HuH-7.5 (cell line): ENCODE measurements at places on chromosomes 16 and 17.

DNA sequence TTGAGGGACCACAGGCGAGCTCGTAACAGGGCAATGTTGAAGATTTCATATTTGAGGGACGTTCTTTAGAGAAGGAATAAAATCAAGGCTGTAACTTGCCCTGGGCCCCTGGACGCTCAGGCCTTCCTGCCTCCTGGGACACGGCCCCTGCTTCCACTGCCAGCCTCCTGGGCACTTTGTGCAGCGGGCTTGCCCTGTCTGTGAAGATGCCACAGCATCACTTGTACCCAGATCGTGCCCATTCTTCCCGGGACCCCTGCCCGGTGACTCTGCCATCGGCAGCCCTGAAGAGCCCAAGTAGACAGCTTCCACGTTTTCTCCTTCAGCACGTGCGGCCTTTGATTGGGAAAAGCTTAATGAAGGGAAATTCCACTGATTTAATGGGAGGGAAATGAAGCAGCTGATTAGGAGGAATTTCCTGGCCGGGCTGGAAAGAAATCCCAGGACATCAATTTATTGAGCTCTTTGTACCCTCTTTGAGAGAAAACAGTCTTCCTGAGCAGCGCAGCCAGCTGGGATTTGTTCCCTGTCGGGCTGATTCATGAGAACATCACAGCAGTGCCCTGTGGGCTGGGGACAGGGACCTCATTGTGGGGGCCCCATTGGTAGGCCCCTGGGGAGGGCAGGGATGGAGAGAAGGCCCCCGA, 71.5 kb downstream of the CRISPLD2 start:
- no peak for DNase-seq

DNA sequence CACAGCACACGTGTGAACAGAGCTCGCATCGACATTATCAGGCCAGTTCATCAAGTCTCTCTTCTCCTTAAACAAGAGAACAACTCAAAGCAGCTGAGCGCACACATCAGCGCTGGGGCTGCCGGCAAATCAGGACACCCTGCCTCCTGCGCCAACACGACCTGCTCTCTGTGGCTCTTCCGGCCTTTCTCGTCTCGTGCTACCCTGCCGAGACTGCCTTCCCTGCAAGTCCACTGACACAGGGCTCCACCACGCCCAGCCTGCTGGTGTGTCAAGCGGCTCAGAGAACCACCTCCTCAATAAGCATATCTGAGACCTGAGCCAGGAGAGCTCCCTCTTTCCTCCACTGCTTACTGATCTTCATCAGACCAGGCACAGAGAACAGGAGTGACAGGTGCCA, 96.9 kb downstream of the ZNF778 start:
- DNase-seq: no peak

DNA sequence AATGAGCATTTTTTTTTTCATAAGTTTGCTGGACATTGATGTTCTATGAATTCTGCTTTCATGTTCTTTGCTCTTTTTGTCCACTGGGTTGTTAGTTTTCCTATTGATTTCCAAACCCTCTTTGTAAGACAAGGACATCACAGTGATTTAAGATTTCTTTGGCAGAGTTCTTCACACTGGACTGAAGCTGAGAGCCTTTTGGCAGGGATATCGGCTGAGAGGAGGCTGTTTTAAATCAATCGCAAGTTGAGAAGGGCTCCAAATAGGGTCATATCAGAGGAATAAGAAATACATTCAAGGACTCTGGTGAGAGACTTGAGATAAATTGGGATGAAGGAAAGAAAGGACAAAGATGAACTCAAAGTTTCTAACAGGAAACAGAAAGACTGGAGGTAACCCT, 165.8 kb upstream of the AXIN2 start:
- no peak for DNase-seq

DNA sequence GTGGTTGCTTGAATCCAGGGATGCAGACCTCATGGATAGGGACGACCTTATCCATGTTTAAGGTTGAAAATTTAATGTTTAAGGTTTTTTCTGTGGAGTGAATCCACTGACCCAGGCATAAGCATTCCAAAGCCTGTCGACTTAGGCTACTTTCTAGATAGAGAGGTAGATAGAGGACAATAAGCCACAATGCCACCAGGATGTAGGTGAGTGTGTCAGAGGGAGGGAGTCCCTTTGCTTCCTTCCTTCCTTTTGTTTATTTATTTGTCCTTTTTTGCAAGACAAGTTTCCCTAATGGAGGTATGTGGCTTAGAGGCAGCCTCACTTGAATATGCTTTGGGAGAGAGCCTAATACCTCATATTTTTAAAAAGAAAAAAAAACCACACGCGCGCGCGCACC, 834.2 kb upstream of the SOX9 start:
- DNase-seq: no peak

DNA sequence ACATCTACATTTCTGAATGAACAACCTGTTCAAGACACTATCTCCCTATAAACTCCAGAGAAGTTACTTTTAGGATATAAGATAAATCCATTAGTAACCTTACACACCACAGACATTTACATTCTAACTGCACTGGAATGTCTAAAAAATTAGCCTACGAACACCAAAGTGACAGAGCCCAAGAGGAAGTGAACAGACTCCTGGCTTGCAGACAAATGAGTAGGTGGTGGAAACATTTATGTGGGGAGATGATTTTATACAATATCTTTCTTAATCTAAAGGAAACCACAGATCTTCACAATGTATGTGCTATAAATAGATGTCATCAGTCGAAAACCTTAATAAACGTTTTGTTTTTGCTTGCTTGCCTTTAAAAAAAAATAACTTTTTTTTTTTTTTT, 18.8 kb downstream of the ZNF652 start:
- DNase-seq: no peak

DNA sequence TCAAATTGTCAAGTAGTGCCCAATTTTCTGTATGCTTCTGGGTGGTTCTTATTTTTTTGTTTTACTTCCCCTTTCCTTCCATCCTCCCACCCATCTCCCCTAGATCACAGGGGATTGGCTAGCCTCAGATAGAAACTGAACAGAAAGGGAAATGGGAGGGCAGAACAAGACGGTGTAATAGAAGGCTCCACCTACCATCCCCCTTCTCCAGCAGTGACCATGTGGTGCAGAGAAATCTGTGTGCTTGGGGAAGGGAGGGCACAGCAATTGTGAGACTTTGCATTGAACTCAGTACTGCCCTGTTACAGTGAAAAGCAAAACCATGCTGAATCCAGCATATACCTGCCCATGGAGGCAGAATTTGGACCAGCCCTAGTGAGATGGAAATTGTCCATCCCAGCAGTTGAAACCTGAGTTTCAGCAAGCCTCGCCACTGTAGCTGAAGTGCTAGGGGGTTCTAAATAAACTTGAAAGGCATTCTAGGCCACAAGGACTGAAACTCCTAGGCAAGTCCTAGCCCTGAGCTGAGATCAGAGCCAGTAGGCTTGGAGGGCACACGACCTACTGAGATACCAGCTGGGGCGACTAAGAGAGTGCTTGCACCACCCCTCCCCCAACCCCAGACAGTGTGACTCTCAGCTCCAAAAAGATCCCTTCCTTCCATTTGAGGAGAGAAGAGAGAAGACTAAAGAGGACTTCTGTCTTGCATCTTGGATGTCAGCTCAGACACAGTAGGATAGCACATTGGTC, 5.2 kb downstream of the SLFN11 start:
- DNase-seq: no peak
